Neural progenitor cell (in vitro differentiated cells): ENCODE measurements at places on chromosomes 1 and 21. TPM values are rescaled to one million over a fixed set of nuclear protein-coding genes. Genes with fewer than 3 reads are reported as not detected.

GRCh38 chr1:221439008-221439746, 302.7 kb downstream of the DUSP10 start:
- DNase-seq, result peak; percentile 9

The LCA5L gene
- 2.6 and 4.7 TPM in 2 replicates for total RNA-seq

DNA sequence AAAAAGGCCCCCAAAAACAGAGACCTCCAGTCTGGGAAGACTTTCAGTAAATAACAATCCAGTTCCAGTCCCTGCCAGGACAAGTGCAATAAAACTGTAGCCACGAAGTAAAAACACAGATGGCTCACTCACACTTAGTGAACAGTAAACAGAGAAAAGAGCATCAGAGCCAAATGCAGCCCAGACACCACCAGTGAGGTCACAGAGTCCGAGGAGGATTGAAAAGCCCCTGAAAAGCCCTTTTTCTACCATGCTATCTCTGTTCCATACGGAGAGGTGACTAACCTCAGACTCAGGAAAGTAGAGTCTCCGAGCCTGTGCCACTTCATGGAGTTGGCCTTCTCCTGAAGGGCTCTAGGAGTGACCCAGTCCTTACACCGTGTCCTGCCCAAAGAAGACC, 84.5 kb downstream of the COLGALT2 start:
- DNase-seq, result no peak

The ELF3 gene
- 2.7 and 6.9 TPM in 2 replicates for total RNA-seq

GRCh38 chr1:70915258-70916033, 132.2 kb downstream of the PTGER3 start:
- no peak for DNase-seq

The PFKFB2 gene
- total RNA-seq, result 6.0 and 10.0 TPM in 2 replicates

The SGIP1 gene
- 4.2 and 6.6 TPM in 2 replicates for total RNA-seq

The CD34 gene
- total RNA-seq, result 0.12 and 0.43 TPM in 2 replicates

GRCh38 chr1:171844381-171844780, 3.1 kb downstream of the DNM3 start:
- no peak for DNase-seq

DNA sequence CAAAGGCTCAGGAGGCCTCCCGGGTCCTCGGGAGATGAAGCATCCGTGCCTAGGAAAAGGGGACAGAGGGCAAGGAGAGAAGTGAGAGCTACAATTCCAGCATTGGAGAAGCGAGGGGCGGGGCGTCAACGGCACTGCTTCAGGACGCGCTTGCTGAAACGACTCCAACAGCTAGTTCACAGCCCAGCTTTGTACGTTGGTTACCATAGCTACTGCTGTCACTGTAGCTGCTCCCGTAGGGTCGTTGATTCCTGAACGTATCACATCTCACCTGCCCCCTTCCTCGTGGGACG, 63.1 kb downstream of the TOR1AIP2 start:
- no peak for DNase-seq

- DNase-seq, result no peak
Observed at GRCh38 chr1:199122532-199123311, 483.9 kb downstream of the PTPRC start.

GRCh38 chr1:40281853-40282252, 23.8 kb downstream of the ZMPSTE24 start:
- no peak for DNase-seq

- no peak for DNase-seq
Observed at GRCh38 chr1:67313934-67314671, 6.4 kb downstream of the IL12RB2 start.

DNA sequence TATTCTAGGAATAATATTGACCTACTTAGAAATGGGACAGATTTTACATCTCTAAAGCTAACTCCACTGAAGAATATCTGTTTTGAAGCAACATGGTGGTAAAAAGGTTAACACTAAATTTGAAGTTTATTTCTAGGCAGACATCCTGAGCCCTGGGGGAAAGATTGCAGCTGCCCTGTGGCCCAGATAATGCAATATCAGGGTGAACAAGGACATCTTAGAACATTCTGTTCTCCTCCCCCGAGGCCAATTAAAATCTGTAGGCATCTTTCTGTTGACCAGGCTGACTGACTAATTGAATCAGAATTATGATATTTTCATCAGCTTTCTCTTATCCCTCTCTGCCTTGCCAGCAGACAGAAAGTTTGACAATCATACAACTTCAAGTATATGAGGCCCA, 149.8 kb upstream of the DUSP10 start:
- no peak for DNase-seq

DNA sequence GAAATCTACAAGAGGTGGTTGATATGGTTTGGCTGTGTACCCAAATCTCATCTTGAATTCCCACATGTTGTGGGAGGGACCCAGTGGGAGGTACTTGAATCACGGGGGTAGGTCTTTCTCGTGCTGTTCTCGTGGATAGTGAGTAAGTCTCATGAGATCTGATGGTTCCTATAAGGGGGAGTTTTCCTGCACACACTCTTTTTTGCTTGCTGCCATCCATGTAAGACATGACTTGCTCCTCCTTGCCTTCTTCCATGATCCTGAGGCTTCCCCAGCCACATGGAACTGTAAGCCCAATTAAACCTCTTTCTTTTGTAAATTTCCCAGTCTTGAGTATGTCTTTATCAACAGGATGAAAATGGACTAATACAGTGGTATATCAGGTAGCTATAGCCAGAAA, 5.2 kb upstream of the VWA5B1 start:
- no peak for DNase-seq

The SPRR2F gene
- total RNA-seq, result not detected in 2 replicates

The WNT9A gene
- total RNA-seq, result 1.4 and 2.7 TPM in 2 replicates

- DNase-seq, result no peak
Observed at GRCh38 chr1:167876597-167877175, 37.2 kb downstream of the ADCY10 start.

The OPN3 gene
- 37.8 and 53.5 TPM in 2 replicates for total RNA-seq

DNA sequence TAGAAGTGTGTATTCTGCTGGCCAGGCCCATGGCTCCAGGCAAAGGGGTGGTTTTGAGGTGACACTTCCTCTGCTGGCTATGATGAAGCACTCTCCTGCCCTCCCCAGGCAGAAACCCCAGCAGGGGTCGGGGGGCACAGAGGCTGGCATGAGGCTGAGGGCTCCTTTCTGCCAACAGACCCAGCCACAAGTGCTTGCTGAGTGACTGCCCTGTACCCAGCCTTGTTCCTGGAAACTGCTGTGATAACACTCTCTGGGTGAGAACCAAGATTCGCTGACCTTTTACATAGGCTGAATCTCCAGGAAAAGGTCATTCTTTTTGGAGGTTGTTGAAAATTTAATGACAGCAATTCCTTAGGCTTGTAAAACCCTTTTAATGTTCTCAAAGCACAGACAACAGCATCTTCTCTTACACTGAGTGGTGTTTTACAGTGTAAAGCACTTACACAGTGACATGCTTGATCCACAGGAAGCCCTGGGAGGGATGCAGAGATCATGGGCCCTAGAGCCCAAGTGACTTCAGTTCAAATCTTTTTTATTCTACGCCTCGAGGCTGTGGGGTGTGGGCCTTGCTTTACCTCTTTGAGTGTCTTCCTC, 155.5 kb upstream of the FGGY start:
- DNase-seq, result no peak

The NPHS2 gene
- not detected in 2 replicates for total RNA-seq

The SLAMF1 gene
- total RNA-seq, result not detected in 2 replicates

GRCh38 chr1:224828691-224829090, 100.8 kb upstream of the DNAH14 start:
- DNase-seq, result no peak

DNA sequence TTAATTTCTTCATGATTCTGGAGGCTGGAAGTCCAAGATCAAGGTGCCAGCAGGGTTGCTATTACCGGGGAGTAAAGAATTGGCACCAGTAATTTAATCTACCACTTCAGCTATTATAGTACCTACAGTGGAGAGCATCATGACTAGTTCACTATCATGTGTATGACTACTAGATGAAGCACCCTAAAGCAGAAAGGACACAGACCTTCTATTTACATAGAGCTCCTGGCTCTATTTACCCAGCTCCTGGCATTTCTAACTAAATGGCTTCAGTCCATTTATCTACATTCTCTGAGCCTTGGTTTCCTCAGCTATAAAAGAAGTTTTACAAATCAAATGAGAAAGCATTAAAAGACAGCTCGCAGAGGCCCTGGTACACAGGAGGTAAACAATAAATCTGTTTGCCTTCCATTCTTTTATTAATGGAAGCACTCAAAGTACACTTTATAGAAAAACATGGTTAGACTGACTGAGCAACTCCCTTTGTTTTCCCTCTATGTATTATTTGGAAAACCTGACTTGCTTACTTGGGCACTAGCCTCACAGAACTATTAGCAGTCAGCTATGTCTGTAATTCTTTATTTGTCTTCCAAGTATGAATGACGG, 203.0 kb downstream of the SLC35F3 start:
- DNase-seq, result no peak

The ALX3 gene
- total RNA-seq, result 1.1 TPM in 1 of 2 replicates, not detected in the other

The CLEC20A gene
- total RNA-seq, result not detected in 2 replicates

- no peak for DNase-seq
Observed at GRCh38 chr1:237012788-237013383, 8.6 kb upstream of the MT1HL1 start.

- no peak for DNase-seq
Observed at GRCh38 chr1:112309499-112309898, 86.5 kb upstream of the CTTNBP2NL start.

DNA sequence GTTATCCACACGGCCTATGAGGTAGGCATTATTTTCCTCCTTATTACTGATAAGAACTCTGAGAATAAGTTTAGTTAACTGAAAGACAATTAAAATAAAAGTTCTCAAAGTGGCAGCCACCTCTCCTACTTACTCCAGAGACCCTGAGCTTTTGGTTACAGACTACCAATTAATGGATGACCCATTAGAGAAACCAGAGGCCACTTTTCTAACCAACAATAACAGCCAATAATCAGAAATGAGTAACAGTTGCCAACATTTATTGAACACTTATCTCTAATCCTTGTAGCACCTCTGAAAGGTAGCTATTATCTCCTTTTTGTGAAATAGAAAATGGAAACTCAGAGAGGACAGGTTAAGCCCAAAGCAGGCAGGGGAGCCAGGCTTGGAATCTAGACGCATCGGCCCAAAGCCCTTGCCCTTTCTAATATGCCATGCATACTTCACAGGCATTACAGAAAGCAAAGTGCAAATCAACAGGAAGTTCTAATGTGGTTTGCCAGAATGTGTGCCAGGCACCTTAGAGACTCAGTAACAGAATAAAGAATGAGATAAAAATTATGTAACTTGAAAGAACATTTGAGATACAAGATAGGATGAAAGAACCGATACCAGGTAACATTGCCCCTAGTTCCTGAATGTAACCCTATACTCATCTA, 50.0 kb downstream of the BEND5 start:
- no peak for DNase-seq

DNA sequence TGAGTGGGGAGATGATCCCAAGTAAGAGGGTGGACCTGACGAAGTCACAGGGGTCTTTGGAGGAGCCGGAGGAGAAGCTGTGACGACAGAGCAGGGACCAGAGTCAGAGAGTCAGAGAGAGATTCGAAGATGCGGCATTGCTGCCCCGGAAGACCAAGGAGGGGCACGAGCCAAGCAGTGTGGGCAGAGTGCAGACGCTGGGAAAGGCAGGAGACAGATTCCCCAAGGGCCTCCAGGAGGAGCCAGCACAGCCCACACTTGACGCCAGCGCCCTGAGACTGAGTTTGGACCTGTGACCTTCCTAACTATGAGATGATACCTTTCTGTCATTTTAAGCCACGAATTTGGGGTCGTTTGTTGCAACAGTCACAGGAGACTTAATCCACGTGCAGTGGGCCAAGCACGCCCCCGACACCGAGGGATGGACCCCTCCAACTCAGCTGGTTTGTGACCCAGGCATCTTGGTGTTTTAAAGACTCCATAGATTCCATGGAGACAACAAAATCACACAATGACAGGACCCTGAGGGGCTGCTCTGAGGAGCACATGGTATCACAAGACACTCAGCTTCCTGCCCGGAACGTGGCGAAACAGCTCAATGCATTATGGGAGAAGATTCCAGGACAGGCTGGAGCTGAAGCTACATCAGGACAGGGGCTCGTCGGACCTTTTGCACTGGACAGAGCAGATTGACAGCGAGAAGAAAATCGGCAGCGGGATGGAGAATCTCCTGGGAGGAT, 11.0 kb upstream of the TFF1 start:
- no peak for DNase-seq

GRCh38 chr1:172203902-172204301, 216.6 kb upstream of the C1orf105 start:
- no peak for DNase-seq

The OLIG2 gene
- total RNA-seq, result 0.15 TPM in 1 of 2 replicates, not detected in the other

- DNase-seq, result peak; percentile 7
Observed at GRCh38 chr1:46690931-46691421, 19.3 kb downstream of the TEX38 start.

GRCh38 chr1:76237211-76237610, 162.7 kb downstream of the ST6GALNAC3 start:
- DNase-seq, result no peak

DNA sequence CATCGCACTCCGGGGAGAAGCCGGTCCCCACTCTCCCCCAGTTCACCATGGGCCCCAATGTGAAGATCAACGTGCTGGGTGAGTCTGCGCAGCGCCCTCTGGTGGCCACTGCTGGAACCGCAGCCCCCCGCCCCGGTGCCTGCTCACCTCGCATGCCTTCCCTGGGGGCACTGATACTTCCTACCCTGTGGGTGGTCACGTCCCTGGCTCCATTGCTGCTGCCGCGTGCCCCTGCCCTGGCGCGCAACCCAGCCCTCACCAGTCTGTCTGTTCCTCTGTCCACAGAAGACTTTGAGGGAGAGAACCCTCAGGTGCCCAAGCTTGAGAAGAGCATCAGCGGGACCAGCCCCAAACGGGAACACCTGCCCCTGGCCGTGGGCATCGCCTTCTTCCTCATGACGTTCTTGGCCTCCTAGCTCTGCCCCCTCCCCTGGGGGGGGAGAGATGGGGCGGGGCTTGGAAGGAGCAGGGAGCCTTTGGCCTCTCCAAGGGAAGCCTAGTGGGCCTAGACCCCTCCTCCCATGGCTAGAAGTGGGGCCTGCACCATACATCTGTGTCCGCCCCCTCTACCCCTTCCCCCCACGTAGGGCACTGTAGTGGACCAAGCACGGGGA, 7.6 kb downstream of the EFNA3 start:
- DNase-seq, result peak; percentile 76

DNA sequence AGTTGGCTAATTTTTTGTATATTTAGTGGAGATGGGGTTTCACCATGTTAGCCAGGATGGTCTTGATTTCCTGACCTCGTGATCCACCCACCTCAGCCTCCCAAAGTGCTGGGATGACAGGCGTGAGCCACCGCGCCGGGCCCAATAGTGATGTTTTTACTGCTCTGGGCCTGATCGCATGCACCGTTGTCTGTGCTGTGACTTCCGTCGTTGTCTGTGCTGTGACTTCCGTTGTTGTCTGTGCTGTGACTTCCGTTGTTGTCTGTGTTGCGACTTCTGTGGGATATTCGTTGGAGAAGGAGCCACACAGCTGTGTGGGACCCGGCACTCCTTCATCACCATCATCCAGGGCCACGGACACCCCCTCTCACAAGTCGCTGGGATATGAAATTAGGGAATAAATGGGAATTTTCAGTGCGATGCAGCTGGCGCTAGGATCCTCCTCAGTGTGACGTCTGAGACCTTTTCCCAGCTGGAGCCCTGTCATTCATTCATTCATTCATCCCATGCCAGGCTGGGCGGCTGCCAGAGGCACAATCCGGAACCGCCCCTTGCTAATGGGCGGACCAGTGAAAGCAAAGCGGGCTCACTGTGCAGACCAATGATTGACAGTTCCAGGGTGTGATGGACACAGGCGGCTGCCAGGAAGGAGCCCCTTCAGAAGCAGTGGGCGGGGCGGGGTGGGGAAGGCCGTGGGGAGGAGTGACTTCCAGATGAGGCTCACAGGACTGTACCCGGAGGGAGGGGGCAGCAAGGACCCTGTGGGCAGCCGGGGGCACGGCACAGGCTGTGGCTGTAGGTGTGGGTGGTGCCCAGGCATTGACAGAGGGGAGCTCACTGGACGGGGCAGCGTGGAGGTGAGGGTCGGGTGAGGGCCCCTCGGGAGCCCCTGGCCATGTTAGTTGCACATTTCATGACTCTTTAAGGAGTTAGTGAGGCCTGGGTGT, 48.9 kb downstream of the PRKCZ start:
- peak; percentile 41 for DNase-seq
